ENCODE measurements at places on chromosomes 3 and 15. TPM values are rescaled to one million over a fixed set of nuclear protein-coding genes. Genes with fewer than 3 reads are reported as not detected.

Gene KCNMB3
- 1.9 TPM for total RNA-seq

Gene THBS1
- 6.0 TPM for total RNA-seq

Gene CHRNB4
- not detected for total RNA-seq

GRCh38 chr15:36373550-36373949 lies 205.9 kb upstream of the CDIN1 start:
- DNase-seq = no peak

- no peak for DNase-seq
Measured at GRCh38 chr3:138062626-138063025, 52.7 kb downstream of the CLDN18 start.

Data from activated naive CD8-positive, alpha-beta T cell treated with anti-CD3 and anti-CD28 coated beads, Interleukin-2, amount 10 ng/mL, durations not matched to agents 7 days and 5 days (primary cell).